ENCODE measurements at places on chromosomes 5 and 9.

GRCh38 chr5:177453852-177454396 lies 7.3 kb downstream of the PRR7 start:
- DNase-seq: no peak

GRCh38 chr9:88748566-88749261 lies 213.7 kb downstream of the NXNL2 start:
- DNase-seq: no peak

- no peak for DNase-seq
Measured at GRCh38 chr5:92505145-92505544, 1075.9 kb downstream of the NR2F1-AS1 start.

GRCh38 chr5:11609570-11610303 lies 294.5 kb downstream of the CTNND2 start:
- DNase-seq: no peak

DNA sequence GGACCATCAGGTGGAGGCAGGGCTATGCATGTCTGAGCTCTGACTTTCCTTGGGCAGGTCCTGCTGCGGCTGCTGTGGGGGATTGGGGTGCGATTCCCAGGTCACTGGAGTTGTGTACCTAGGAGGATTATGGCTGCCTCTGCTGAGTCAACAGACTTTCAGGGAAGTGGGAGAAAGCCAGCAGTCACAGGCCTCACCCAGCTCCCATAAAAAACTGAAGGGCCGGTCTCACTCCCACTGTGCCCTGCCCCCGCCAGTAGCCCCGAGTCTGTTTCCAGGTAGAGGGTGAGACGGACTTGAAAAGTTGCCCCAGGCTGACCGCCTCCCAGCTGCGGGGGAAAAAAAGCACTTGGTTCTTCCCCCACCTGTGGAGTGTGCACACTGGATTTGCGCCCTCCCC lies 76.7 kb downstream of the FAM170A start:
- DNase-seq: no peak

- no peak for DNase-seq
Measured at GRCh38 chr5:83368835-83369234, 102.7 kb upstream of the VCAN start.

- no peak for DNase-seq
Measured at GRCh38 chr5:142845402-142845921, 75.3 kb downstream of the ARHGAP26 start.

GRCh38 chr5:15959370-15960164 lies 220.0 kb downstream of the MARCHF11 start:
- DNase-seq: no peak

DNA sequence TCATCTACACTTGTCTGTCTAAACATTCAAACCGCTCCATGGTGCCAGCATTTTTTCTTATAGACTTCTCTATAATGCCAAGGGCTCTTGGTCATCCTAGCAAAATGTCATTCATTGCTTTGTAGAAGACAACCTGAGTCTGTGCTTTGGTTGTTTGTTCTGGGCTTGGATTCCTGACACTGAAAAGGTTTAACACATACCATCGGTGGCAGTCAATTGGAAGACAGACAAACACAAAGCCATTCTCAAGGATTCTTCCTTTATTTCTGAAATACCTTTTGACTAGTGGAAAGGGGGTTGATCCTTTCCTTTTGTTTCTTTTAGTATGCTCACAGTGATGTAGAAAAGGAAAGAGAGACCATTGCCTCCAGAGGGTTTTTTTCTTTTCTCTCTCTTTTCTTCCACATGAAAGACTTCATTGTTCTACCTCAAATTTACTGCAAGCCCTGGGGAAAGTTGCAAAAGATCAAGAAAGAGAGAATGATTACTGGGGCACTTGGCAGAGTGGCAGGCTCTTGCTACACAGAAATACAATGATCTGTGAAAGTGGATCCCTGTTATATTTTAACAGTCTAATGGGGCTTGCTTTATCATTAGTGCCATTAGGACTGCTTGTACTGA lies 66.4 kb upstream of the TMC1 start:
- DNase-seq: no peak

DNA sequence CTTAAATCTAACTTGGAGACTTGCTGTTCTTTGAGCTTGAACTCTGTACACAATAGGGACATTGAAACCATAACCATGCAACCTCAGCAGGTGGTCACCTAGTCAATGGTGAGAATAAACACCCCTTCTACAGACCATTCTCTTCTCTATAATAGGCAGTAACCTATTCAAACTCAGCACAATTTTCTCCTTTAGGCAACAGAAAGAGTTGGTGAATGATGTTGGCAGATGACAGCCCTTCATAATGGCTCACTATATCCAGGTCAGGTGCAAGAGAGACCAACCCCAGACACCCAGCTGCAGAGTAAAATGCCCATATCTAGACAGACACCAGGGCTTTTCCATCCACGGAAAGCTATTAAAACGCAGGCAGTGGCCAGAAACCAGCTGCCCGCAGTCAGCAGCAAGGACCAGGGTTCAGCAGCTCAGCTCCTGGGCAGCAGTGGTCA lies 106.7 kb downstream of the SERINC5 start:
- no peak for DNase-seq

- no peak for DNase-seq
Measured at GRCh38 chr9:128310461-128310860, 11.8 kb downstream of the TRUB2 start.

DNA sequence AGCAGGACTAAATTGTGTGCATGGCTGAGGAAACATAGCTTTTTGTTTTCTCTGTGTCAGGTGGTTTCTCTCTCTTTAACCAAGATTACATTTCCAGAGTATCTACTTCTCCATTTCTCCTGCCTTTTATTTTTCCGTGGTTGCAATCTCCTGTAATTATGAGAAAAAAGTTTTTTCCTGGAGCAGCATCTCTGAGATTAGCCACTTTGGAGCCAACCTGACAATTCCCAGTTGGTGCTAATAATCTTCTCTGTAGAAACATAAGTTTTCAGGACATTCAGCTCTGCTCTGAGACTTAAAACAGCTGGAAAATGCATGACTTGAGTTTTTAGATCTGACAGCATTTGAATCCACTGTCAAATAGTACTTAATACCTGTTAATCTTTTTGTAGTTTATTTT lies 67.1 kb upstream of the GAS1 start:
- no peak for DNase-seq

- no peak for DNase-seq
Measured at GRCh38 chr5:154287136-154287535, 96.6 kb downstream of the GALNT10 start.

DNA sequence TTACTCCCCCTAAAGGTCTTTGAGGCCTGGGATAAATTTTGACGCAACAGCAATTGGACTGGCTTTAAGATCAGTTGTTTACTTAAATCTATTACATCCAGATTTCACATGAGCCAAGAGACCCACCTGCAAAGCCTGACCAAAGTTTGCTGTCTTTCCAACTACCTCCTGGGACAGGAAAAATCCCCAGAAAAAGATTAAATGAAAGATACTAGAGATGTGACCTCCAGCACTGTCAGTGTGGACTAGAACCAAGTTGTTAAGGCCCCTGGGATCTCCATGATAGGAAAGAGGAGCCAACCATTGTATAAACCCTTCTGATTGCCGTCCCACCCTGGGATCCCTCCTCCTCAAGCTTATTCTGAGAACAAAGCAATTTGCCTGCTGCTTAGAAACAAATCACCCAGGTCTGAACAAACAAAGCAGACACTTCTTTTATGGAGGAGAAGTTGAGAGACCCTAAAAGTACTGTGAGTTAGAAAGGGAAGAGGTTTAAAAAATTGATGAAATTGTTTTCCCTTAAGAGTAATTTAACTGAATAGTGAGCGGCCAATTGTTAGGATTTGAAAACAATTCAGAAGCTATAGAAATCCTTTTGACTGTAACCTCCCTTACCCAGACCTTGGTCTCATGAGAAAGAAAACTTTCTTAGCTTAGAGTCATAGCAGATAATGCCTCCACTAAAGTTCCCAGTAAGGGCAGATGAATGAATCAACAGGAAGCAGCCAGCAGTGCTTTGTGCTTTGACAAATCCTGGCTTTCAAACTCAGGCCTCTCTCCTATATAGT lies 255.2 kb downstream of the TMEM167A start:
- no peak for DNase-seq

DNA sequence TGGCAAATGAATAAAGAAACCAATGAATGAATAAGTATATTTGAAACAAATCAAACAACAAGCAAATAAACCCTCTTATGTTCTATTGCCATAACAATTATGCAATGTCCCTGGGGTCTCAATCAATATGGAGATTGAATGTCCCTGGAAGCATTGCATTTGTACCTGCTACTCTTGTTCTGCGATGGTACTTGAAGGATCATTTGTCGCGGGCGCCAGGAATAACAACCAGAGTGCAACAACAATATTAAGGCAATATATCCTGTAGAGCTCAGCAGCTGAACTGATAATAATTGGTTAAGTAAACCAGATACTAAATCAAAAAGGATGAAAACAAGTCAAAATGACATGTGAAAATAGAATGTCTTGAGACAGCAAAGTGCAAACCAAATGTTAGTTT lies 1001.9 kb upstream of the NUDT12 start:
- no peak for DNase-seq

- DNase-seq: no peak
Measured at GRCh38 chr9:9574080-9574479, 1038.7 kb downstream of the PTPRD start.

DNA sequence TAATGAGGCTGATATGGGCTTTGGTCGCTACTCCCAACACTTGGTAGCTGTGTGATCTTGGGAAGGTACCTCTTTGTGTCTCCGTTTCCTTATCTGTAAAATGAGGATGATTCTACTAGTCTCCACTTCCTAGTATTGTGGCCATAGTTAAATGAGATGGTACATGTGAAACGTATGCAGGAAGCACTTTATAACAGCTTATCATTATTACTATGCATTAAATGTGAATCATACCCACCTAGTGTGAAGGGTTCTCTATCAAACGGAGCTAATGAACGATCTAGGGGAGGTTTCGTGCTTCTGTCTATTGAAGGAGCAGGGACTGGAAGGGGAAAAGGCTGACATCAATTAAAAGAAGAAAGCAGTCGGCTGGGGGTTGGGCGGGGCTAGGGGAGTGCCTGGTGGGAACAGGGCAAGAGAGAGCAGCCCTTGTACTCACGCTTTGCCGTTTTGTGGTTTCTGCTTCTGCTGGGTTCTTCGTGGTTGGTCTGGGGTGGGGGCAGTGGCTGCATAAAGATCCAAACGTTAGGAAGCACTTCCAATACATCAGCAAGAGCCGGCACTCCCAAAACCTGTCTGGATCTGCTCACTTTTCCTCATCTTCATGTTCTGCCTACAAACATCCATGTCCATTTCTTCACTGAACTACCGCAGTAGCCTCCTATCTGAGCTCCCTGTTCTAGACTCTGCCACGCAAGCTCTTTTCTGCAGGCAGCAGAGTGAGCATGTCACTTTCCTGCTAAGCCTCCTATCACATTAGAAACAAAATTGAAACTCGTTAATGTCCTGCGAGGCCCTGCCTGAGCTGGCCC lies 30.8 kb downstream of the LCP2 start:
- peak; percentile 36 for DNase-seq

GRCh38 chr5:133679534-133679933 lies 67.2 kb upstream of the FSTL4 start:
- DNase-seq: no peak

- no peak for DNase-seq
Measured at GRCh38 chr9:107566611-107567061, 77.1 kb upstream of the KLF4 start.

- DNase-seq: no peak
Measured at GRCh38 chr5:36613241-36613640, 6.8 kb downstream of the SLC1A3 start.

- no peak for DNase-seq
Measured at GRCh38 chr5:51810592-51810991, 427.3 kb downstream of the ISL1 start.

GRCh38 chr5:89595056-89595455 lies 712.1 kb upstream of the MEF2C start:
- no peak for DNase-seq

GRCh38 chr5:109329333-109330237 lies 80.2 kb downstream of the PJA2 start:
- no peak for DNase-seq

DNA sequence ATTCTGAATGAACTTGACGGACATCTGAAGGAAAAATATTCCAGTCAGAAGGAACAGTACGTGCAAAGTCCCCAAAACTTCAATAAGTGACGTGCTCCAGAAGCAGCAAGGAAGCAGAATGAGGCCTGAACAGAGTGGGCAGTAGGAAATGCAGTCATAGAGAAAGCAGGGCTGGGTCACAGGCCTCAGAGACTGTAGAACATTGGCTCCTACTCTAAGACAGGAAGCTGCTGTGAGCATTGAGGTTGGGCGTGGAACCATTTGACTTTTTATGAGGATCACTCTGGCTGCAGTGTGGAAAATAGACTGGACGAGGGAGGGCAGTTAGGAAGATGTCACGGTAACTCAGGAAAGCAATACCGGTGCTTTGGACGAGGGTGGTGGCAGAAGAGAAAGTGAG lies 64.0 kb downstream of the DOCK8 start:
- DNase-seq: peak; percentile 60

GRCh38 chr9:110842169-110842568 lies 173.6 kb downstream of the MUSK start:
- no peak for DNase-seq

DNA sequence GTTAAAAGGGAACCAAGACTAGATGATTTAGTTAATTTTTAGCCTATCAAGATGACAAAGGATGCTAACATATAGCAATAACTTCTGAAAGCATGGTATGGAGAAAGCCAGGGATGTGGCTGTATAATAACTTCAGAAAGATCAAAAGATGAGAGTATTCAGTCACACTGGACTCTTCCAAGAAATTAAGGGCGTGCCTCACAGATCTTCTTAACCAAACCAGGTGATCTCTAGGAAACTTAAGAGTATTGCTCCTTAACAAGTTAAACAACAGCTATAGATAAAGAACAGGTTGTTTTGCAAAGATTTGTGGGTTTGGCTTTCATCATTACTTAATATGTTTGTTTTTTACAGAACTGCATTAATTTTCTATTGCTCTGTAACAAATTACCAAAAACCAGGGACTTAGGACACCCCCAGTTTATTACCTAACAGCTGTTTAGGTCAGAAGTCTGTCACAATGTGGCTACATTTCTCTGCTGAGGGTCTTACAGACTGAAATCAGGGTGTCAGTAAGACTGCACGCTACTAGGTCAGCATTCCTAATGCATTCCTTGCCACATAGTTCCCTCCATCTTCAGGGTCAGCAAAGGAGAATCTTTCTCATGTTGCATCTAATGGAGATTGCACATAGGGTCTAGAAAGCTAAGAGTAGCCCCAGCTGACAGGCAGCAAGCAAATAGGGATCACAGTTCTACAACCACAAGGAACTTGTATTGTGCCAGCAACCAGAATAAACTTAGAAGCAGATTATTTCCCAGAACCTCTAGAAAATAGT lies 113.8 kb downstream of the WDR70 start:
- DNase-seq: no peak

- no peak for DNase-seq
Measured at GRCh38 chr5:19605846-19606407, 382.1 kb downstream of the CDH18 start.

DNA sequence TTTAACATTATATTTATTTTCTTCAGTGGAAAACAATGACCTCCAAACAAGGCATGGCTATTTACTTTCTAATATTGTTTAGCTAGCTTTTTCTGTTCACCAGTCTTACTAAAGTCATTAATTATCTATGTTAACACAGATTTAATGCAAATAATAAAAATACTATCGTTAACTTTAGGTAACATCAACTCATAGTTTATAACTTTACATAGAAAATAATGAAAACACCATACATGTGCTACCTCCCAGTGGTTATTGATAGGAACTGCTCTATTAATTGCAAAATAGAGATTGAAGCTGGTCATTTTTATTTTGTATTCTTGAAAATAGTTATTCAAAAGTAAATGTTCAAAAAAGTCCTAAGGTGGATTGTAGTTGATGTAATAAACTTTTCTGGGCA lies 78.3 kb upstream of the HCN1 start:
- no peak for DNase-seq

- DNase-seq: no peak
Measured at GRCh38 chr5:90696153-90696552, 137.6 kb downstream of the ADGRV1 start.
